ENCODE measurements at places on chromosomes 7 and 10. TPM values are rescaled to one million over a fixed set of nuclear protein-coding genes. Genes with fewer than 3 reads are reported as not detected.

ZPBP gene
- total RNA-seq = 0.37 TPM

OR6V1 gene
- not detected for total RNA-seq

GIMAP4 gene
- 72.7 TPM for total RNA-seq

TCERG1L gene
- total RNA-seq = not detected

ENTPD7 gene
- 4.4 TPM for total RNA-seq

HOXA6 gene
- not detected for total RNA-seq

LRIT1 gene
- not detected for total RNA-seq

CYP17A1 gene
- not detected for total RNA-seq

TET1 gene
- 0.82 TPM for total RNA-seq

IFIT3 gene
- total RNA-seq = 28.7 TPM

RET gene
- not detected for total RNA-seq

IFIT1B gene
- not detected for total RNA-seq

CCL26 gene
- not detected for total RNA-seq

NRCAM gene
- total RNA-seq = 4.6 TPM

OR2A12 gene
- not detected for total RNA-seq

CLCN1 gene
- total RNA-seq = not detected

EPHA1 gene
- 2.3 TPM for total RNA-seq

NXPH1 gene
- not detected for total RNA-seq

ANXA8 gene
- total RNA-seq = not detected

TNRC18 gene
- total RNA-seq = 47.6 TPM

SH2D4B gene
- total RNA-seq = 0.18 TPM

Measured in activated naive CD8-positive, alpha-beta T cell treated with anti-CD3 and anti-CD28 coated beads for 36 hours (primary cell).